AML-193 (cell line): ENCODE measurements at places on chromosomes 1 and 21.

DNA sequence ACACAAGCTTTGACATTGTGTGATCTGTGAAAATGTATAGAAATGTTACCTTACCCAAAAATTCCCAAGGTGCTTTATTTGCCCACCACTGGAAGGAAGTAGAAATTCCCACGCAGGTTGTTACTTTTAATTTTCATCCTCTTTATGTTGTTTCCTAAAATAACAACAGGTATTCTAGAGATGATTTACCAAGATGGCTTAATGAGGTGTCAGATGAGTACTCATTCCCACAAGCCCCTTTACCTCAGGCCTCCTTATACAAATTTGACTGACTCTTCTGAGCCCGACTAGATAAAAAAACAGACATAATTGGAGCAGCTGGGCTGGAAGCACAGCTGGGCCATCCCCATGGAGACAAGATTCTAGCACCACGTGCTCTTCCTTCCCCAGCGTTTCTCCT lies 114.6 kb downstream of the LIPI start:
- no peak for DNase-seq

- DNase-seq: no peak
Measured at GRCh38 chr1:78177708-78178270, 132.0 kb downstream of the GIPC2 start.

DNA sequence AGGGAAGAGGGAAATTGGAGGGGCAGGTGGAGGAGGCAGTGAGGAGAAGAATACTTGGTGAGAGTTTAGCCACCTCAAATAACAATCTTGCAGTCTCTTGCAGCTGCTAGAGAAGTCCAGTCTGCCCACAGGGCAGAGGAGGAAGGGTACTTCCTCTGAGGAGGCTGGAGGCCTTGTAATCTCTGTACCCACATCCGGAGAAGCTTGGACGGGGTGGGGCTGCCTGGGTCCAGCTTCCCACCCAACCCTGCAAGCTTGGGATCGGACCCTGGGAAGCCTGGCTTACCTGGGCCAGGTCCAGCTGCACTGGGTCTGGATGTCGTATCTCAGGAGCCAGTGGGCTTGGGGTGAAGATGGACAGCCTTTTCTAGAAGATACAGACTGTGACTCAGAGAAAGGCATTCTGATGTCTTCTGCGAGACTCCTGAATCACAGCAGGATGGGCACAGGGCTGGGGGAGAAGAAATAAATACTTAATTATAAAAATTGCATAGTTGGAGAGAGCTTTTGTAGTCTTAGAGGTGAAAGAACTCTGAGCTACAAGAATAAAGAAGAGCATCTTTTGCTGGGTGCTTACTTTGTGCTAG lies 111.8 kb upstream of the JUN start:
- peak; percentile 73 for DNase-seq

GRCh38 chr1:45473302-45473701 lies 17.7 kb downstream of the TESK2 start:
- DNase-seq: no peak

DNA sequence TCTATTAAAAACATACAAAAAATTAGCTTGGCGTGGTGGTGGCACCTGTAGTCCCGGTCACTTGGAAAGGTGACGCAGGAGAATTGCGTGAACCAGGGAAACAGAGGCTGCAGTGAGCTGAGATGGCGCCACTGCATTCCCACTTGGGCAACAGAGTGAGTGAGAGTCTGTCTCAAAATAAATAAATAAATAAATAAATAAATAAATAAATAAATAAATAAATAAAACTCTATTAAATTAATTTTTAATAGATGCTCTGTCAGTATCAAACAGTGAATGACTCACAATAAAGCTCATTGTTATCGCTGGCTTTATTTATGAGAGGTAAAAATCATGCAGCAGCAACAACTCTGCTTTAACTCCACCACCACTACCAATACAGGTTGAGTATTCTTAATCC lies 72.8 kb downstream of the ABL2 start:
- no peak for DNase-seq

DNA sequence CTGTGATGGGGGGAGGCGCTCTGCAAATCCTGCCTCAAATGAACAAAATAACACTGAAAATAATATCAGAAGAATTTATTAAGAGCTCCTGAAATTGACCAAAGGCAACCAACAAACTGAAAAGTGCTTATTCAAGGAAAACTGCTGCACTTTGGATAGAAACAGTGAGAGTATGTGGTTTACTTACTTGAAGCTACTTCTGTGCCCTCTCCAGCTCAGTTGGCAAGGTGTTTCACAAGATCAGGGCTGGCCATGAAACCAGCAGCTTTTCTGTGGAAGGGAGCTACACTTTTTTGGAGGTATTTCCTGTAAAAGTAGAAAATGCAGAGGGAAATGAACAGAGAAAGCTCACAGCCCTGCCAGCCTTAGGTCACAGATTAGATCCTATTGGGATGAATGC lies 310.0 kb upstream of the SPAG17 start:
- no peak for DNase-seq

- no peak for DNase-seq
Measured at GRCh38 chr1:89725631-89726030, 92.7 kb downstream of the LRRC8C start.

DNA sequence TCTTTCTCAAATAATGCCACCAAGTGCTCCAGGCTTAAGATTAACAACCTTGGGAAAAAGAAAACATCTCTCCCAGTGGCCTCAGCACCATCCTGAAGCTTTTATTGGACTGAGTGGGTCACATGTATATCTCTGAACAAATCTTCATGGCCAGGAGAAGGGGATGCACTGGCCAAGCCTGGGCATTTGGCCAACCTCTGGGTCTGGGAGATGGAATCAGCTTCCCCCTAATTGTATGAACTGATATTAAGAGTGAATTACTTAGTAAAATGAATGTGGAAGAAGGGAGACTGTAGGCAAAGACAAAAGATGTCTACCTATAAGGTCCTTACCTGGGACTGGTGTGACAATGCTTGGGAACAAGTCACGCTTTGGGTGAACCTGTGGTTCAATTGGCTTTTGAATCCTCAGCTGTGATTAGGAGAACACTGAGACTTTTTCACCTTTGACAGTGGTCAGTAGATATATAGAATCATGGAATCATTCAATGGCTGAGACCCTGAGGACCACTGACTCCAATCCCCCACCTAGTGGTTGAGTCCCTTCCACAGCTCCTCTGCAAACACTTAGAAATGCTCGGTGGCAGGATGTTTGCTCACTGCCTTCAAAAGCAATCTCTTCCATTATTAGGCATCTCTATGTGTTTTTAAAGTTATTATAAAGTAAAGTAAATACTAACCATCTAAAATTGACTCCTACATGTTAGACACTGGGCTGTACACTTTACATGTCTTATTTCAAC lies 102.6 kb upstream of the ATP1A1 start:
- no peak for DNase-seq

GRCh38 chr21:41971891-41972290 lies 18.1 kb upstream of the C2CD2 start:
- no peak for DNase-seq

- no peak for DNase-seq
Measured at GRCh38 chr1:52635321-52636089, 2.5 kb downstream of the SHISAL2A start.

DNA sequence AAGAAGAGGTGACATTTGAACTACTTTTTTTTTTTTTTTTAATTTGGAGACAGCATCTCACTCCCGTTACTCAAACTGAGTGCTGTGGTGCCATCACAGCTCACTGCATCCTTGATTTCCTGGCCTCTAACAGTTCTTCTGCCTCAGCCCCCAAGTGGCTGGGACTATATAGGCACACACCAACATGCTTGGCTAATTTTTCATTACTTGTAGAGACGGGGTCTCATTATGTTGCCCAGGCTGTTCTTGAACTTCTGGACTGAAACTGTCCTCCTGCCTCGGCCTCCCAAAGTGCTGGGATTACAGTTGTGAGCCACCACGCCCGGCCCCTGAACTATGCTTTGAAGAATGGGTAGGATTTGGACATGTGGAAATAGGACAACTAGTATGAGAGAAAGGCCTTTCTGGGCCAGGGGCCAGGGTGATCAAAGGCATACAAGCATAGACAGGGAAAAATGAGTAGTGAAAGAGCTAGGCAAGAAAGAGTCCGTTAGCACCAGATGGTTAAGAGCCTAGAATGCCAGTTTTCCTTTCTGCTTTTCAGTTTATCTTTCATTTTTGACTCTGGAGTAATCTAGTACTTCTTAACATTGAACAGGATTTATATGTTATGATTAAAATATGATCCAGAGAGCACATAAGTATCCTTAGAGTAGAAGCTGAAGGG lies 6.3 kb downstream of the RABGAP1L start:
- no peak for DNase-seq

GRCh38 chr1:240515505-240515904 lies 96.5 kb downstream of the GREM2 start:
- no peak for DNase-seq

DNA sequence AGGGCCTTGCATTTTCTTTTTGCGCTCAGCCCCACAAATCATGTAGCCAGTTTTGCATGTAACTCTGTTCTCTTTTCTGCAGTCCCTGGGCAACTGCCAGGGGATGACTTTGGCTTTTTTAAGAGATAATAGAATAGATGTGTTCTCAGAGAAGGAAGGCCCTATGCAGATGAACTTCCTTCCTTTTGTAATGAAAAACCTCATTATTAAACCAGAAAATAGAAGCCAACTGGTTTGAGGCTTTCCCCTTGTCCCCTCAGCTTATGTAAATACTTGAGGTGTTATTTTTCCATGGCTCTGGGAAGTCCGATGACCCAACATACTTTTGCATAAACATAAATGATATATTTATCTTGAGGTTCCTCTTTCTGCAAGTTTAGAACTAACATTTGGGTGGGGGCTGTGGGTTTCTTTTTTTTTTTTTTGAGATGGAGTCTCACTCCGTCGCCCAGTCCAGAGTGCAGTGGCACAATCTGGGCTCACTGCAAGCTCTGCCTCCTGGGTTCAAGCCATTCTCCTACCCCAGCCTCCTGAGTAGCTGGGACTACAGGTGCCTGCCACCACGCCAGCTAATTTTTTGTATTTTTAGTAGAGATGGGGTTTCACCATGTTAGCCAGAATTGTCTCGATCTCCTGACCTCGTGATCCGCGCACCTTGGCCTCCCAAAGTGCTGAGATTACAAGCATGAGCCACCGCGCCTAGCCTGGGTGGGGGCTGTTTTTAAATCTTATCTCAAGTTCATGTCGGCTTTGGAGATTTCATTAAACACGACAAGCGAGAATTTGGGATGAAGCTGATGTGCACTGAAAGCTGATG lies 14.4 kb upstream of the FCRL5 start:
- peak; percentile 47 for DNase-seq

DNA sequence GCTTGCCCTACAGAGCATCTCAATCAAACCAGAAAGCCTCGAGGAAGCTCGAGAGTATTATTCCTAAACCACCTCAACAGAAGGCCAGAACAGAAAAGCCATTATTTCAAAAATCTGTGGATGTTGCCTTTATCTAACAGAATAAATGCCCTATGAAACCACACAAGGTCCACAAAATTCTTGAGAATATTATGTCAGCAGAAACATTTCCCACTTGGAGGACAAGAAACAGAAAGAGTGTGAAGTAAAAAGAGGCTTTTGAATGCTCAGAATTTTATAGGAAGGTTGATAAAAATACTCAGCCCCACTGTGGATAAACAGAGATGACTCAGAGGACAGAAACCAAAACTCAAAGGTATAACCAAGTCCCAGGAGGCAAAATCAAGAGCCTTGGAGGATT lies 146.4 kb upstream of the LRRC7 start:
- no peak for DNase-seq

- no peak for DNase-seq
Measured at GRCh38 chr21:37230632-37231248, 36.4 kb downstream of the VPS26C start.

DNA sequence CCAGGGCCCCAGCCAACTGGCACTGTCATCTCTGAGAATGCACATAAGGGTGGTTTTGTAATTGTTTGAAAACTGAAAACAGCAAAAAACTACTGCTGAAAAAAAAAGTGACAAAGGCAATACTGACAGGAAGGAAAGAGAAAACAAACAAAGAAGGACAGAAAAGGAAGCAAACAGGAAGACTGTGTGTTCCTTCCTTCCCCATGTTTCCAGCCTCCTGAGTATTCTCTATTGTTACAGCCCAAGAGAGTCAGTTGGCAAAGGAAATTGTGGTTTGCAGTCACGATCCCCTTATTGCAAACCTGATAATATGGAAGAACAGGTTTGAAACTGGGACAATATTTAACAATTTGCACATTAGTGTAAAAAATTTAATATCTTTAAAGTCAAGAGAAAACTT lies 1177.6 kb downstream of the PLA2G4A start:
- DNase-seq: no peak

DNA sequence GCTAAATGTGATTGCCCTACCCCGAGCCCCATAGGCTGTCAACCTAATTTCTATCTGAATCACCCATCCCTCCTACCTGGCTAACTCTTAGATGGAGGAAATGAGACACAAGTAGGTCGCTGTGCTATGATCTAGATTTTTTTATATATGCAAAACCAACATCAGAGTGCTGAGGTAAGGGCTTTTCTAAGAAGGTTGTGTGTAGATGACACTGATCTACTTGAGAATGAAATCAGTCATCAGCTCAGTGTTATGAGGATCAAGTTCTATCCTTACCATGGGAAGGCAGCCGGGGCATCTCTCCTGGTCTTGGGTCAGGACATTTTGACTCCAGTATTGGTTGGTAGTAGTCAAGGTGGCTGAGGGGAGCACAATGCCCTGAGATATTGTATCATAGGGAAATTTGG lies 23.6 kb downstream of the SLAMF1 start:
- no peak for DNase-seq

GRCh38 chr1:54888080-54888733 lies 1.2 kb upstream of the DHCR24 start:
- no peak for DNase-seq

GRCh38 chr1:116725798-116726197 lies 28.4 kb upstream of the CD2 start:
- DNase-seq: no peak

DNA sequence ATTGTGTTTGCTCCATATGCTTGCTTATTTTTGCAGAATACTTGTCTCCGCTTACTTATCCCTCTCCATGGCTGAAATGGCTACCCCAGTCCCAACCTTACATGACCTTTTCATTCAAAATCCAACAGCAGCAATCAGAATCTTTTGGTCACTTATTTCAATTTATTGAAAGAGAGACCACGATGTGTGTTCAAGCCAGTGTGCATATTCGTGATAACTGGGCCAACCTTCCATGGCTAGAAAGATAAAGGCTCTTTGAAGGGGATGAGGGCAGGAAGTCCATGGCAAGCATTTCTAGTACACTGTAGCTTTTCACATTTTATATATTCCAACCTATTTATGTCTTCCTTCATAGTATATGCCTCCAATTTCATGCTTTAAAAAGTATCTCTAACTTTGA lies 23.1 kb downstream of the HSD11B1 start:
- no peak for DNase-seq

DNA sequence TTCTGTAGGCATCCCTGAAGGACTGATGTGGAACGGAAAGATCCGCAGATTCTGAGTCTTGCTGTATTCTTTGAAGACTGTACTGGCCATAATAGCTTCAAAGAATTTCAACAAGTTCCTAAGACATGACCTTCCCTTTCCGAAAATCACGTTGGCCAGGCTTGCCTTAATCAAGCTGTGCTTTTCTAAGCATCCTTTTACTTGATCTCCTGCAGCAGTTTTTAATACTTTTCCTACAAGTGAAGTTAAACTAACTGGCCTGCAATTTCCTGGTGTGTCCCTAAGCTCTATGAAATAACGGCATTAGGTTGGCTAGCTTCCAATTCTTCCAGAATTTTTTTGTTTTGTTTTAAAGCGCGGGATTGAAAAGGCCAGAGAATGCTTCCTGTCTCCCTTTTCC lies 40.3 kb downstream of the SPAG17 start:
- no peak for DNase-seq
